Coronary artery (tissue), 2 donors: ENCODE measurements at places on chromosomes 4 and X.

- no peak for DNase-seq
Measured at GRCh38 chrX:148416931-148417330, 83.5 kb upstream of the AFF2 start.

- DNase-seq, result no peak
Measured at GRCh38 chr4:140790765-140791164, 34.6 kb upstream of the TBC1D9 start.

DNA sequence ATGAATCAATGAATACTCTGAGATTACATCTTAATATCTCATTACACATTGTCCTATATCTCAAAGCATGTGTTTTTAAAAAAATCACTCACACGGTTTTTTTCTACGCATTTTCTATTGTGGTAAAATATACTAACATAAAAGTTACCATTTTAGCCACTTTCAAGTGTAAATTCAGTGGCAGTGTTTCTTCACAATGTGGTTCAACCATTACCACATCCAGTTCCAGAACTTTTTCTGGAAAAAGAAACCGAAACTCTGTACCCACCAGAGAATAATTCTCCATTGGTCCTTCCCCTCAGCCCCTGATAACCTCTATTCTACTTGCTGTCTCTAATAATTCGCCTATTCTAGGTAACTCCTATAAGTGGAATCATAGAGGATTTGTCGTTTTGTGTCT, 35.3 kb upstream of the ACSL1 start:
- no peak for DNase-seq

- no peak for DNase-seq
Measured at GRCh38 chrX:110399497-110399896, 40.8 kb downstream of the RTL9 start.

DNA sequence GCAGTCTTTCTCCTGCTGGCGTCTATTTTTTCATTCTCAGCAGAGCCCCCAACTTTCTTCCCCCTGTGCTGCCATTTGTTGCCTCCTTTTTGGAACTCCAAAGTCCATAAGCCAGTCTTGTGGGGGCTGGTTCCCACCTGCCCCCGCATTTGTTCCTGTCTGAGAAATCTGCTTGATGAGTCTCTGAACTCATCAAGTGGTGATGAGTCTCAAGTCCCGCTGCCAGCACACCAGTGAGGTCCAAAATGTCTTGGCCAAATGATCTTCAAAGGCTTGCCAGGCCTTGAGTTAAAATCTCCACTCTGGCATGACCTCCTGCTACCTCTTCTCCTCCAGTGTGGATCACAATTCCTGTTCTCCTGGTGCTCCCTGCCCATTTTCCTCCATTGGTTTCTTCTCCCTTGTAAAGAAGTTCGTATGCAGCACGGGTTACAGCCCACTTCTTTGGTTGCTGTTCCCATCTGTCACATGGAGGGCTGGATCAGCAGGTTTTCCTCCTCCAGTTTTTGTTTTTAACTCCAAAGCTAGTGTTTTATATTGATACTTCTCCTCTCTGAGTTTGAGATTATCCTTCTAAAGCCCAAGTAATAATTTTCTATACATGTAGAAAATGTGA, 72.7 kb upstream of the LIMCH1 start:
- no peak for DNase-seq

GRCh38 chr4:182083671-182084410, 159.4 kb upstream of the TENM3 start:
- DNase-seq, result no peak

GRCh38 chr4:110306303-110306702, 107.9 kb upstream of the ELOVL6 start:
- no peak for DNase-seq

- DNase-seq, result no peak
Measured at GRCh38 chrX:111259559-111259958, 10.7 kb downstream of the CAPN6 start.

- DNase-seq, result no peak
Measured at GRCh38 chr4:112637552-112637866, 566 bp downstream of the LARP7 start.

- no peak for DNase-seq
Measured at GRCh38 chr4:37068580-37068979, 176.0 kb upstream of the NWD2 start.

GRCh38 chrX:130756233-130756632, 146.8 kb downstream of the ENOX2 start:
- no peak for DNase-seq

DNA sequence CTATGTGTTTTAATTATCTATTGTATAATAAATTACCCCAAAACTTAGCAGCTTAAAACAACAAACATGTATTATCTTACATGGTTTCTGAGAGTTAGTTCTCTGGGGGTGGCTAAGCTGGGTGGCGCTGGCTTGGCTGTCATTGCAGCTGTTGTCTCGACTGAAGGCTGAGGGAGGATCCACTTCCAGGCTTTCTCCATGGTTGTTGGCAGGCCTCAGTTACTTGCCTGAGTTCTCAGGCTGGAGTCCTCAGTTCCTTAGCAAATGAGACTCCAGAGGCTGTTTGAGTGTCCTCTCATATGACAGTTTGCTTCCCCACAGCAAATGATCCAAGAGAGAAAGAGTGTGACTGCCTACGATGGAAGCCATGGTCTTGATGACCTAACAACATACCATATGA, 23.5 kb upstream of the GALNT7 start:
- no peak for DNase-seq

- DNase-seq, result peak; percentile 77
Measured at GRCh38 chrX:119041175-119041574, 31.6 kb upstream of the CT47C1 start.

GRCh38 chr4:162610116-162610515, 446.3 kb upstream of the FSTL5 start:
- no peak for DNase-seq

DNA sequence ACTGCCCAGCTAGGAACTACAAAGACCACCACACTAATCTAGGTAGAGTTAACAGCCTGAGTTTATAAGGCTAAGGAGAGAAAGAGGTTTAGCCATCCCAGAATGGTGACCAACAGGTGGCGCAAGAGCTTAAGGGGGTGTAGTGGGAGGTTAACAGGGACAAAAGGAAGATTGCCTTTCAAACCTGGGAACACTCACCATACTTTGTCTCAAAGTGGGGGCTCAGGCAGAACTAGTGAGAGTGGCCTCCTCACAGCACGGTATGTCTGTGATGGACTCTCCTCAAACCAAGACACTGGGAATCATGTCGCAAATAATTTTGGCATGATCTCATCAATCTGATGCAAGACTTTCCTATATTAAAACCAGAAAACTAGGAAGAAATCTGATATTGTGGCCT, 23.4 kb downstream of the CCNI start:
- no peak for DNase-seq

GRCh38 chrX:9738151-9738550, 27.5 kb downstream of the GPR143 start:
- no peak for DNase-seq

DNA sequence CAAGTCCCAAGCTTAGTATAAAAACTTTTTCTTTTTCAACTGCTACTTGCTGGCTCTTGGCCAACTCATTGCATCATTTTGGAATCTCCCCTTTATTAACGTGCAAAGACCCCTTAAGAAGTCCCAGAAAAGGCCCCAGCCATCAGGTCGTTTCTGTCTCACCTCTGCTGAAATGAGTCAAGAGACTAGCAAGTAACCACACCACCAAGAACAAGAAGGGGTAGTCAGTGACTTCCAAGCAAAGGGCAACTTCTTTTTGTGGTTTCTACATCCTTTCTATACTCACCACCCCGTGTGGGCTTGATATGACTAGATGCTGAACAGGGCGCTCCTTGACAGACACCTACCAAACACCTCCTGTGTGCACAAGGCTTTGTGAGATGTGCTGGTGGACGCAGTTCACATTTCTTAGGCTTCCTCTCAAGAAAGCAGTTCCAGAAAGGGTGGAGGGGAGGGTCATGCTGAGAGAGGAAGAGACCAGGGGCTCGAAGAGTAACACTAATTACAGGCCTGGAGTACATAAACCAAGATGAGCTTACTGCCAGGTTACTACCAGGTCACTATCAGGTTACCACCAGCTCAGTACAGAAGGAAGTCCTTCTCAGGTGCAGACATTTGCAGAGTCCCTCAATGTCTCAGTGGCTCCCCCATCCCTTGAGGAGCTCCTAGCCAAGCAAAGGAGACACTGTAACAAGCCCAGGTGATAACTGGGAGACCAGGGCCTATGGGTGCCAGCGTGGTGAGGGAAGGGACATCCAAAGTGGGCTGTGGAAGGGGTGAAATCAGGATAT, 19.3 kb downstream of the JAKMIP1 start:
- no peak for DNase-seq

GRCh38 chr4:150116506-150116905, 38.3 kb downstream of the DCLK2 start:
- no peak for DNase-seq

GRCh38 chr4:1879485-1879884, 8.3 kb downstream of the NSD2 start:
- DNase-seq, result no peak

- no peak for DNase-seq
Measured at GRCh38 chrX:153074262-153074899, 2.1 kb downstream of the PNMA6A start.

DNA sequence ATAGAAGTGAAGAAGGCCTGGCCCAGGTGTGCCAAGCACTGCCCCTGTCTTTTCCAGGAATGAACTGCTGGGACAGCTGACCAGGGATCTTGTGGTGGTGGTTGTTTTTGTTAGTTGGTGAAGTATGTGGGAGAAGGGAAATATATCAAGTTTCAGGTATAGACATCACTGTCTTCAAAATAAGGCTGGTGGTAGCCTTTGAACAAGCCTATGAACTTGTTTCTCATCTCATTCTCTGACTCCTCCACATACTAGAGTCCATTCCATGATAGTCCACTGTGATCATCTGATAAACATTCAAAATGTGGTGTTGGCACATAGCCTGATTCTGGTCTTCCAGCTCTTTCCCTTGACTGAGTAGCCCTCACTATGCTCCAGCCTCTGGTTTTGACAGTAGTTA, 303.7 kb downstream of the CAMK2D start:
- DNase-seq, result no peak

GRCh38 chr4:168409089-168409801, 71.0 kb downstream of the DDX60L start:
- no peak for DNase-seq

GRCh38 chr4:126572264-126572663, 1060.5 kb upstream of the INTU start:
- no peak for DNase-seq

DNA sequence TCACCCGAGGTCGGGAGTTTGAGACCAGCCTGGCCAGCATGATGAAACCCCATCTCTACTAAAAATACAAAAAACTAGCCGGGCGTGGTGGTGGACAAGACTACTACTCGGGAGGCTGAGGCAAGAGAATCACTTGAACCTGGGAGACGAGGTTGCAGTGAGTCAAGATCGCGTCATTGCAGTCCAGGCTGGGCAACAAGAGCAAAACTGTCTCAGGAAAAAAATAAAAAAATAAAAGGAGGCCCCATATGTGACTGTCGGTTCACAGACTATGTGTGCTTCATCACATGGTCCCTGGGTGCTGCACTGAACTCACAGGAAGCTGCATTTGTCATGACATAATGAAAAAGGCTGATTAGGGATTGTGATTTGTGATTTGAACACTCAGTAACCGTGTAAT, 6.4 kb downstream of the TRIML1 start:
- no peak for DNase-seq

GRCh38 chr4:88419874-88420273, 37.0 kb upstream of the HERC5 start:
- no peak for DNase-seq

DNA sequence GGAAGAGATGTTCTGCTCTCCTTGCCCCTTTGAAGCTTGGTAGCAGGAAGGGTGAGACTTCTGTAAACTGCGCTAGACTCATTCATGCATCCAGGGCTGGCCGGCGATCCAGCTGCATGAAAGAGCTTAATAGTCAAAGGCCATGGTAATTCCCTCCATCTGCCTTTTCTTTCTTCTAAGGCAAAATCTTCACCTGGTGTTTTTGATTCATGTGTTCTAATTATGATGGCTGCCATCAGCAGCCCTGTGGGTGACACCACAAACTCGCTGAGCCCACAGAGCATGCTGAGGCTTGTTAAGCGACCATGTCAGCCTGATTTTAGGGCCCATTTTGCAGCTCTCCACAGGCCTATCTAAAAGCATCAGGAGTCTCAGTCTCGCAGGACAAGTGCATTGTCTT, 450.1 kb upstream of the TENM3 start:
- no peak for DNase-seq

DNA sequence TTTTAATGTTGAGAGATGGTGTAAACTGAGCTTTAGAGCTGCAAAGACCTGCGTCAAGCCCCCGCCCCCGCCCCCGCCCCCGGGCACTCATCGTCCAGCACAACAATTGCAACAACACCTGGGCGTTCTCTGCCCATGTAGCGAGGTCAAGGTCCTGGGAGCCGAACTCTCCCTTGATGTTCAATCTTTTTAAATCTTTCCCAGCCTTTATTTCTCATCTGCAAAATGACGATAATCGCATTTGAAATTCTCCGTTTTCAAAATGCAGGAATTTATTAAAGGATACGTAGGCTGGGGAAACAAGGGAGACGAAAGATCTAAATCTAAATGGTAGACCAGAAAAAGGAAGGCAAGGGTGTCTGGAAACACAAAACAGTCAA, 648 bp upstream of the MSMO1 start:
- DNase-seq, result peak; percentile 80

DNA sequence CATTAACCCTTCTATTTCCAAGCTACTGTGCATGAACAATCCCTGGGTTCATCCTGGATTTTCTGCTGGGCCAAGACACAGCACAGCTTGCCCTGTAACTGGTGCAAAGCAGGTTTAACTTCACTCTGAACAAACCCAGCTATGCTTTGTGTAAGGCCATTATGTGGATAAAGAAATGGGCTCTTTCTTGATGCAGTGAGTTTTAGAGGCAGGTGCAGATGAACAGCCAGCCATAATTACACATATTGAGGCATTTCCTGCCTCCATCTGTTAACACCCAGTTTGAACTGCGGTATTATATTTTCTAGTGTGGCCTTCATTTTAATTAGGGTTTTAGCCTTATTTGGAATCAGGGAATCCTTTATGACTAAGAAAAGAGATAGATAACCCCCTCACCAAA, 68.7 kb upstream of the ARX start:
- no peak for DNase-seq

DNA sequence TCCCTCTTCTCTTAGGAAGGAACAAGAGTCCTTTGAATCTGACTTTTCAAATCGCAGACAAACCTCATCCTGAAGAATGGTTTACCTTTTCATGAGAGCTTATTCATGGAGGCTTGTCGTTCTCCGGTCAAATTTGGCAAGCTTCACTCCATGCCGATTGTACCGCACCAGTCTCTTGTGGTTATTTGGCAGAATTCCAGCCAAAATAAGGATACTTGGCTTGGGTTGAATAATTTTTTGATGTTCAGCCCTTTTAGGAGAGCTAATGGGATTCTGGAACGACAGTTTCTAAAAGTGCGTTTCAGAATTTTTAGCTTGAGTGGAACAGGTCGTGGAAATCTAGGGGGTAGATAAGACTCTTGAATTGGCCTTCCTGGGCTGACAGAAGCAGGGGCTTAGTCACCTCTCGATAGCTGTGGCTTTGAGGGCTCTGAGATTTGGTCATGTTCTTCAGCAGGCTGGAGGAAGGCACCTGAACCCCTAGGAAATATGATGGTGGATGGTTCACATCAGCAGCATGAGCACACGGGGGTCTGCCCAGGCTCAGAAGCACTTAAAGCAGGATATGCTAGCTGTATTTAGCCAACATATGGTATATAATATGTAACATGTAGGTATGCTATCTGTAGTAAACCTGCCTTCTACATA, 1.5 kb downstream of the KLHL2 start:
- DNase-seq, result no peak
